GDM1 (cell line): ENCODE measurements at places on chromosomes 5 and 9.

- no peak for DNase-seq
Measured at GRCh38 chr5:126506079-126506478, 82.9 kb downstream of the GRAMD2B start.

- no peak for DNase-seq
Measured at GRCh38 chr9:5178126-5178805, 7.2 kb downstream of the INSL6 start.

- no peak for DNase-seq
Measured at GRCh38 chr5:37886242-37886905, 46.5 kb upstream of the GDNF start.

GRCh38 chr5:73928476-73929070 is 302.6 kb downstream of the ARHGEF28 start:
- DNase-seq = no peak

DNA sequence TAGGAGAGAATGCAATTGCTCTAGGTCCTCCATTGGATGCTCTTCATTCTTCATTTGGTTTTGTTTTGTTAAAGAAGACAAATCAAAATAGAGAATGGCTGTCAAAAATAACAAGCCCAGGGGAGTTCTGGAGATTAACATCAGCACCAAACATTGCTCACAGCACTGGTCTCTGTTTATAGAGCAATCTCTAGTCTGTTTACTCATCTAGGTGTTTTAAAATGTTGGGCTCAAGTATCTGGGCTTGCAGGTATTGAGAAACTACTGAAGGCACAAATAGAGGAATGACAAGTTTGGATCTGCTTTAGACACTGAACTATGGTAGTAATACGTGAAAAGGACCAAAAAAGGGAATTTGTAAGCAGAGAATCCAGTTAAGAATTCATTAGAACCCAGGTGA is 77.0 kb upstream of the TMC1 start:
- DNase-seq = no peak

- no peak for DNase-seq
Measured at GRCh38 chr5:165781738-165782137, 2276.3 kb downstream of the MAT2B start.

GRCh38 chr5:151079838-151080612 is 809 bp downstream of the TNIP1 start:
- DNase-seq = no peak

- no peak for DNase-seq
Measured at GRCh38 chr9:133421615-133422542, at the start of gene ADAMTS13. Gene ADAMTS13, plus strand, starts transcription at chr9:133422367. Its CDS starts 77 bp downstream, at chr9:133422444.

DNA sequence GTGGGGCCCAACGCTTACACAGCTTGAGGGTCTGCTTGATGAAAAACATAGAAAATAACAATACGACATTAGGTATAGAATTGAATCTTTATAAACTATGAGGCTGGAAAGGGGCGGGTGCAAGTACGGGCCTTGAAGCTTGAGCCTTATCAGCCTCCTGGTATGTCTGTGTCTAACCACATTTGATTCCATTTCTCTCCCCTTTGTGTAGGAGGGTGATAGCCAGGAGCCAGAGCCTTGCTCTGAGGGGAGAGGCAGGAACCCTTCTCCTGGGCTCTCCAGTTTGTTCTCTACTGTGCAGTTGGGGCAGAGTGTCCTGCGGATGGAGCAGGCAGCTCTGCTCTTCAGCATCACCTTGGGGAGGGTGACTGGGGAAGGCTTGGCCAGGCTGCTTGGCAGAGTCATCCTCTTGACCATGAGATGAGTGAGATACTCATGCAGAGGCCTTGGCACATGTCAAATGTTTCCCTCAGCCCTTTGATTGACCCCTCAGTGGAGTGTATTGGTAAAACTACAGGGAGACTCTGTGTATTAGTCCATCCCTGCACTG is 153.5 kb downstream of the SEMA6A start:
- DNase-seq = no peak

DNA sequence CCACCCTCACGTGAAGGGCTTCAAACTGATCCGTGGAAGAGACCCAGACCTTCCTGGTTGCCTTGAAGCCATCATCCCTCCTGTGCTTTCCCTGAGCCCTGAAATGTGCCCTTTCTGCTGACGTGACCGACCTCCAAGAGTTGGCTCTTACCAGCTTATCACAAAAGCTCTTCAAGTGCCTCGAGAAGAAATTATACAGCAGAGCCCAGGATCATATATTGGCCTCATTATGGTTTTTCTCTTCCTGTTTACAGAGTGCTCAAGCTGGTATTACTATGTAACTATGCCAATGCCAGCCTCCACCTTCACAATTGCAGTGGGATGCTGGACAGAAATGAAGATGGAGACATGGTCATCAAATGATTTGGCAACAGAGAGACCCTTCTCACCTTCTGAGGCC is 66.0 kb downstream of the AOPEP start:
- no peak for DNase-seq

GRCh38 chr5:154385236-154385512 is 60.6 kb upstream of the SAP30L start:
- no peak for DNase-seq

DNA sequence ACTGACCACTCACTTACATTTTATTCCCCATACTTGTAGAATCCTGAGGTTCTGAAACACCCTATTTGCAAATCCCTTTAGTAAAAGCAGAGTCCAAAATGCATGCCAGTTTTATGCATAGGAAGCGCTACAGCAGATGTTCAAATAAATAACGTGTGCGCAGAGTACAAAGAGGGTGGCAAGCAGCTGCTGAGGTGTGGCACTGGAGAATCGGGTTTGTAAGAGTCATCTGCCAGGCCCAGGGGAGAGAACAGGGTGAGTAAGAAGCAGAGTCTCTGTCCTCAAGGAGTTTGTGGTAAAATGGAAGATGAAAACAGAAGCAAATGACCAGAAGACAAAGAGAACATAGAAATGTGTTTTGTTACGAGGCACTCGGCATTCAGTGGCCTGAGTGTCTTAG is 288.8 kb downstream of the GLIS3 start:
- DNase-seq = no peak

GRCh38 chr9:72173080-72173479 is 23.8 kb downstream of the GDA start:
- no peak for DNase-seq

DNA sequence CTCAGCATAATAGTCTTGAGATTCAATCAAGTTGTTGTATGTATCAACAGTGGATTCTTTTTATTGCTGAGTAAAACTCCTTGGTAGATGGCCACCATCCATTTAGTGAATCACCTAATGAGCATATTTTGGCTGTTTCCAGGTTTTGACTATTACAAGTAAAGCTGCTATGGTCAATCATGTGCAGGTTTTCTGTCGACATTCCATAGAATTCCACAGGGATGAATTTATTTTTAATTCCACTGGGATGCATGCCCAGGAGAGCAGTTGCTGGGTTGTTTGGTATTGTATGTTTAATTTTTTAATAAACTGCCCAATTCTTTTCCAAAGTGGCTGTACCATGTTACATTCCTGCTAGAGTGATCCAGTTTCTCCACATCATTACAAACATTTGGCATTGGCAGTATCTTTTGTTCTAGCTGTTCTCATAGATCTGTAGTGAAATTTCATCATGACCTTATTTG is 10.5 kb upstream of the S1PR3 start:
- DNase-seq = no peak

GRCh38 chr5:163453705-163454104 is 6.2 kb downstream of the NUDCD2 start:
- no peak for DNase-seq

DNA sequence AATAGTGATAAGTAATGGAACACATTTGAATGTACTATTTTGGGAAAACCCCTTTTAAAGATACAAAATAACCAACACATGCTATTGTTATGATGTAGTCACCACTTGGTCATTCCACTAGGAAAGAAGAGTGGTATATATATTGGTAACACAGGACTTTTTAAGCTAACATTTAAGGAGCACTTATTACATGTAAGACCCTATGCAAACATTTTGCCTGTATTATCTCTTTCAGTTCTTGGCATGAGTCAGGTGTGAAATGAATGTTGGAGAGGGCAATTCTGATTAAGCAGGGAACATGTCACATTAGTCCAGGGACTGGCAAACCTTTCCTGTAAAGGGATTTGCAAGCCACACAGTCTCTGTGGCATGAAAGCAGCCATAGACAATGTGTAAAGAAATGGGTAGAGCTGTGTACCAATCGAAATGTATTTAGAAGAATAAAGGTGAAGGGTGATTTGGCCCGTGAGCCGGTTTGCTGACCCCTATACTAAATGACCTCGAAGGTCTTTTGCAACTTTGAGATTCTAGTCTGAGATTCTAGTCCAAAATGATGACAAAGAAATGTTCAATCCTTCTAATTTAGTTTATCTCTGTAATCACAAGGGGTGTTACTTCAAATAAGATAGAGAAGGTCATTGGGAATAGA is 15.3 kb downstream of the ABLIM3 start:
- DNase-seq = no peak

- no peak for DNase-seq
Measured at GRCh38 chr5:57450991-57451876, 31.4 kb downstream of the ACTBL2 start.

DNA sequence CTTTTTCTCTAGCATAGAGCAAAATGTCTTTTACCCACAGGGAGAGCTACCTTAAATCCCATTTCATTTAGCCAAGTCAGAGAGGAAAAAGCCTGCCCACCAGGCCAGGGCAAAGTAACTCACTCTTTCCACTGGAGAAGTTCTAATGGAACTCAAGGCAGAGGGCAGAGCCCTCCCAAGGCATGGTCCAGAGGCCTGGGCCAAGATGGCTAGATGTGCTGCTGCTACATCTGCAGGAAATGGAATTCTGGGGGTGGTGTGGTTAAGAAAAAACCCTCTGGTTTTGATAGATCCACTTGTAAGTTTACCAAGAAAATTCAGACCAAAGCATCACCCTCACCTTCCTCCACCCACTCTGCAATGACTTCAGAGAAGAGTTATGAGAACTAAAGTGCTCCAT is 37.3 kb downstream of the CSF2 start:
- DNase-seq = no peak

GRCh38 chr9:99731950-99732349 is 89.7 kb upstream of the NR4A3 start:
- no peak for DNase-seq

DNA sequence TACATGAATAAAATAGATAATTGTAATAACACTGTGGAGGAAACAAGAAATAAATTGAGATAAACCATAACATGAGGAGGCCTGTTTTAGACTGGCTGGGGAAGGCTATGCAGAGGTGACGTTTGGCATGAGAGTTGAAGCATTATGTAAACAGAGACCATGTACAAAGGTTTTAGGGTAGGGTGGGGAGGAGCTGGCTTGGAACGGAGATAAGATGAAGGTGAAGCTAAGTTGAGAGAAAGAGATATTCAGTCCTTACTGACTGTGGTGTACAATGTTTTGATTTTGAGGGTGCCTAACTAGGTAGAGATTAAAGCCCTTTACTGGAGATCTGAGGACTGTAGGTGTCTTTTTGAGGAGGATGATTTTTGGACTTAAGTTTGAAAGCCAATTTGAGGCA is 17.8 kb downstream of the MAN2A1 start:
- no peak for DNase-seq

DNA sequence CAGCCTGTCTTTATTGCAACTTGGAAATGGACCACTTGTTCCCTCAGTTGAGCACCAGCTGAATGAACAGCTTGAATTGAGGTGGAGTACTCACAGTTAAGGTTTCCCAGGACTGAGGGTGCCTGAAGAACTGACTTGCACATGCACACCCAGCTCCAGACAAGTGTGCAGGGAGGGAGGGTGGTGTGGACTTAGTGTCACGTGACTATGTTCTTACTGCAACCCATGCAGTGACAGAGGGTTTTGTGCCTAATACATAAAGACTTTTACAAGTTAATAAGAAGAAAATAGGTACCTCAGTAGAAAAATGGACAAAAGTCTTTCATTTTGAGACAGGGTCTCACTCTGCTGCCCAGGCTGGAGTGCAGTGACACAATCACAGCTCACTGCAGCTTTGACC is 18.0 kb downstream of the BARX1 start:
- DNase-seq = no peak

- DNase-seq = no peak
Measured at GRCh38 chr5:94309141-94309540, 309.3 kb downstream of the KIAA0825 start.

DNA sequence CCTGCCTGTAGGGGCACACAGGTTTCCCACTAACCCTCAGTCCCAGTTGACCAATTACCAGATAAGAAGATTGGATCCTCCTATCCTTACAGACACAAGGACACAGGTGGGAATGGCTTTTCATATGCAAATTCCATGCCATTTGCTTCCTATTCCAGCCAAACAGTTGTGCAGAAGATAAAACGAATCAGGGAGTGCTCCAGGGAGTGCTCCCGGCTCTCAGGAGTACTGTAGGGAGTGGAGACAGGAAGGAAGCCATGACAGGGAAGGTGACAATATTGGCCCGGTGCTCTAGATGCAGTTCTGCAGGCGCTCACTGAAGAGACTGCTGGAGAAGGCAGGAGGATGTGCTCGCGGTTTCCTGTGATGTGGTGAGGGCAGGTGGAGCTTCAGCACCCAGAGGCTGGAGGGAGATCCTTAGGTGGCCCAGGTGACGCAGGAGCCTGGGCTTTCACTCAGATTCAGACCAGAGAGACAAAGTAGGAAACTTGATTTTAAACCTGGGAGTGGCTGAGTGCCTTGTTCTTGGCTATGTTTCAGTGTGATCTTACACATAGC is 260.0 kb downstream of the AUH start:
- DNase-seq = no peak
